ENCODE measurements at places on chromosomes 12 and 14. TPM values are rescaled to one million over a fixed set of nuclear protein-coding genes. Genes with fewer than 3 reads are reported as not detected.

GRCh38 chr12:46100551-46101484 lies 110.4 kb upstream of the SCAF11 start:
- no peak for DNase-seq

DNA sequence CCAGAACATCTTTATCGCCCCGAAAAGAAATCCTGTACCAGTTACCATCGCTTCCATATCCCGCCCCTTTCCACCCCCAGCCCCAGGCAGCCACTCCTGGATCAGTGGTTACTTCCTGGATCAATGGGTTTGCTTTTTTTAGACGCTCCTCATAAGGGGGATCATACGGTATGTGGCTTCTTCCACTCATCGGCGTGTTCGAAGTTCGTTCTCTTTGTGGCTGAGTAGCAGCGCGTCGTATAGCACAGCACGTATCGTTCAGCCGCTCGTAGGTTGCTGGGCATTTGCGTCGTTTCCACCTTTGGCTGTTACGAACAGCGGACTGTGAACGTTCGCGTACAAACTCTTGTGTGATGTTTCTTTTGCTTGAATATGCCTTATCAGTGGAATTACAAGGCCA lies 1.8 kb downstream of the NOC4L start:
- no peak for DNase-seq

The NT5DC3 gene
- 12.0 TPM for total RNA-seq

The RARG gene
- 38.5 TPM for total RNA-seq
